Left renal cortex interstitium (tissue), 4 donors: ENCODE measurements at places on chromosomes 4 and X. TPM values are rescaled to one million over a fixed set of nuclear protein-coding genes. Genes with fewer than 3 reads are reported as not detected.

The MAGEA10 gene
- not detected for polyA plus RNA-seq

The TRPC5OS gene
- not detected for polyA plus RNA-seq

The SLC2A9 gene
- polyA plus RNA-seq: 8.5 TPM

The PQBP1 gene
- polyA plus RNA-seq: 73.9 TPM

The RHOXF1 gene
- polyA plus RNA-seq: 0.17 TPM

The GPR82 gene
- 0.08 TPM for polyA plus RNA-seq

The PDCL2 gene
- polyA plus RNA-seq: 0.17 TPM

The FGFR3 gene
- polyA plus RNA-seq: 70.0 TPM

The SCML2 gene
- polyA plus RNA-seq: 12.4 TPM

The PLP1 gene
- 7.3 TPM for polyA plus RNA-seq

The PNMA6F gene
- 0.32 TPM for polyA plus RNA-seq

The C4orf36 gene
- polyA plus RNA-seq: 2.1 TPM

The PDLIM3 gene
- polyA plus RNA-seq: 3.8 TPM

The PWWP3B gene
- 2.9 TPM for polyA plus RNA-seq

The PROM1 gene
- 31.4 TPM for polyA plus RNA-seq

The RENBP gene
- polyA plus RNA-seq: 24.3 TPM

The PRKG2 gene
- polyA plus RNA-seq: 1.6 TPM

The HSD17B13 gene
- 0.43 TPM for polyA plus RNA-seq

The RASL11B gene
- 54.7 TPM for polyA plus RNA-seq

The GLA gene
- polyA plus RNA-seq: 30.2 TPM

The RHOH gene
- polyA plus RNA-seq: 0.61 TPM

The ARHGAP36 gene
- polyA plus RNA-seq: 0.38 TPM

The IKBKG gene
- 13.9 TPM for polyA plus RNA-seq

The TMEM271 gene
- polyA plus RNA-seq: not detected
